ENCODE measurements at places on chromosomes 6 and 20.
A peak's percentile ranks its signal among the peaks of the same experiment; 100 is the strongest.

DNA sequence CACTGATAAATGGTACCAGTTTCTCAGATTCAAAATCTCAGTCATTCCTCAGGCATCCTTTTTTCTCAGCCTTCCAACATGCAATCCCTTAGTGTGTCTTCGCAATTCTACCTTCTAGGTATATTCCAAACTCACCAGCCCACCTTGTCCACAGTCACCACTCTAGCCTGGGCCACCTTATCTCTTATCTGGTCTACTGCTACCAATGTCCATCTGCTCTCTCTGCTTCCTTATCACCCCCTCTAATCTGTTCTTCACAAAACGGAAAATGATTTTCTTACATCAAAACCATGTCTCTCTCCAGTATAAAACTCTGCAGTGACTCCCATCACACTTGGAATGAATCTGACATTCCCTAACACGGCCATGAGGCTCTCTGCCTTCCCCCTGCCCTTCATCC, 91.9 kb downstream of the PREP start:
- DNase-seq = no peak

DNA sequence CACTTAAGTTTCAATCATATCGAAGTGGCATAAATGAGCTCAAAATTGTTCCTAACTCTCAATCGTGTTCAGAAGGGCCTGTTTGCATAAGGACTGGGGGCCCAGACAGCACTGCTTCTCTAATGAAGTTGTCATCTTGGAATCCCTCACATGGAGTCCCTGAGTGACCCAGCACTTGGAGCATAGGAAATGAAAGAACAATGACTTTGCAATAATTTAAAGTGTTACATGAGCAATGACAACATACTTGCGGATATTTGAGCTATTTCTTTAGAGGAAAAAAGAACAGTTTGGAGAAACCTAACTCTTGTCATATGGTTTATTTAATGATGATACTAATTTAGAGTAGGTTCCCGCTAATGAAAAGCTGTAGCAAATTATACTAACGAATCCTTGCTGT, 239.9 kb downstream of the TSHZ2 start:
- DNase-seq = no peak

GRCh38 chr6:18386298-18386976, 713 bp upstream of the RNF144B start:
- no peak for DNase-seq

DNA sequence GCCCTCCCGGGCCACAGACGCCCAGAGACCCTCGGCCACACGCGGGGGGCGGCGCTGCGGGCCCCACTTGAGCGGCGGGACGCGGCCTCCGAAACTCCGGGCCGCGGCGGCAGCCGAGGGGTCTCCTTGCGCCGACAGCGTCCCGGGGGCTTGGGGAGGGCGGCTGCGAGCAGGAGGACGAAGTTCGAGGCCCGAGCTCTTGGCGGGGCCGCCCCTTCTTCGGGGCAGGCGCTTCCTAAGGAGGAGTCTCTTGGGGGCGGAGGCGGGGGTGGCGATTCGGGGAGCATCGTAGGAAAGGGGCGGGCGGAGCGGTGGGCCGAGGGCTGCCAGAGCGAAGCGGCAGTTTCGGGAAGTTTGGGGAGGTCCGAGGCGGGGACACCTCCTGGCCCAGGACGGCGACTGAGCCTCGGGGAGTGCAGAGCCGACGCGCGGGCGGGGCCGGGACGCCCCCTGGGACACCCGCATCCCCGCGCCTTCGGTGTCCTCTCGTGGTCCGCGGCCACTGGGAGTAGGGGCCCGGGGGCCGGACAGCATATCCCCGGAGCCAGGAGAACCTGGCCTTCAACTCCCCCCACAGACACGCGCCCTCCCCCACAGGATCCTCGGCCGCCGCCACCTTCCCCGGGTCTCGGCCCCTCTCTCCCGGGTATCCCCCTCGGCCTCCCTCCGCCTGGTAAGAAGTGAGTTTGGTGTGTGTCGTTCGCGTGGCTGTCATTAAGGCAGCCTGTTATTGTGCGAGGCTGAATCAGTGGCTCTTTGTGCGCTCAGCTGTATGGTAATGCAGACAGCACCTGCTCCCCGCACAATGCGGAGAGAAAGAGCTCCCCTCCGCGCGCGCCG, 613 bp upstream of the DLL1 start:
- DNase-seq = peak; percentile 39

DNA sequence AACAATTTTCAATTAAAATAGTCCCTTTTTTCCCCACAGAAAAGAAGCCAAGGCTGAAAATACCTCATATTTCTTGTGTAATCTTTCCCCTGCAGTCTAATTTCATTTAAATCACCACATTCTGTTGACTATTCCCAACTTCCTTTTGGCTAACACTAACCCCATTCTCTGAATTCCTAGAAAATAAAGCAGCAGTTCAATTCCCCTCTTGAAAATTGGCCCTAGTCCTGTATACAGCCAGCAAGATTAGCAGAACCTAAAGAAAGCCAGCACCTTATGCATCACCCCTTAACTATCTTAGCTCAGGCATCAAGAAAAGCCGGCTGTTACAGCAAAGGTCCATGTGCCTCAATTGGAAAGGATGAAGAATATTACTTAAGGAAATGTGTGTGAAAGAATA, 69.7 kb downstream of the MDN1 start:
- DNase-seq = no peak

GRCh38 chr6:21173031-21173430, 420.5 kb upstream of the SOX4 start:
- no peak for DNase-seq

DNA sequence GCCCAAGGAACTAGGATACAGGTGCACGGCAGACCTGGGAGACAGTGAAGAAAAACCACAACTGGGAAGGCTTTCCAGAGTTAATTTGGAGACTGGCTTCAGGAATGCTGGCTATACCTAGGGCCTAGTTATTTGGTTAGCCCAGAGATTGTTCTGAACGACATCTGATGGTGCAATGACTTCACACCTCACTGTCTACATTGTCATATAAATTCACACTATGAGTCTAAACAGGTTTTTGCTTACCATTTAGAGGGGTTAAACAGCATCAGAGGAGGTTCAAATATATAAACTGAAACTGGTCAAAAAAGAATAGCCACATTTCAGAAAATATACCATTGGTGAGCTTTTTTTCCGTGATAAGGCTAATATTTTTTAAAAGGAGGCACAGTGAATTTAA, 16.7 kb downstream of the UBE2V1 start:
- no peak for DNase-seq

DNA sequence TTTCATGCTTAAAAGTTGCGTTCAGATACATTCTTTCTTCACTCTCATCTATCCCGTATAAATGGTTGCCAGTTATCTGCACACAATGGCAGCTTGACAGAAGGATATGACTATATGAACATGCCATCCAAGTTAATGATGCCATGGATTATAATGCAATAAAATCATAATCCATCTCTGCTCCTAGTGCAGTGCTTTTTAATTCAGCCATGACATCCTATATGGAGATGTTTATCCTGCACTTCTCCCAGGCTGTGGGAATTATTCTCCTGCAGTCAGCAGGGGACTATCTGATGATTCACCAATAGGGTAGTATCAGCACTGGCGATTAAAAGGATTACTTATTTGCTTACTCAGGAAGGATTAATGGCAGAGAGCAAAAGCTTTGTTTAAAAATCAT, 273.8 kb downstream of the SAMD5 start:
- peak; percentile 41 for DNase-seq

DNA sequence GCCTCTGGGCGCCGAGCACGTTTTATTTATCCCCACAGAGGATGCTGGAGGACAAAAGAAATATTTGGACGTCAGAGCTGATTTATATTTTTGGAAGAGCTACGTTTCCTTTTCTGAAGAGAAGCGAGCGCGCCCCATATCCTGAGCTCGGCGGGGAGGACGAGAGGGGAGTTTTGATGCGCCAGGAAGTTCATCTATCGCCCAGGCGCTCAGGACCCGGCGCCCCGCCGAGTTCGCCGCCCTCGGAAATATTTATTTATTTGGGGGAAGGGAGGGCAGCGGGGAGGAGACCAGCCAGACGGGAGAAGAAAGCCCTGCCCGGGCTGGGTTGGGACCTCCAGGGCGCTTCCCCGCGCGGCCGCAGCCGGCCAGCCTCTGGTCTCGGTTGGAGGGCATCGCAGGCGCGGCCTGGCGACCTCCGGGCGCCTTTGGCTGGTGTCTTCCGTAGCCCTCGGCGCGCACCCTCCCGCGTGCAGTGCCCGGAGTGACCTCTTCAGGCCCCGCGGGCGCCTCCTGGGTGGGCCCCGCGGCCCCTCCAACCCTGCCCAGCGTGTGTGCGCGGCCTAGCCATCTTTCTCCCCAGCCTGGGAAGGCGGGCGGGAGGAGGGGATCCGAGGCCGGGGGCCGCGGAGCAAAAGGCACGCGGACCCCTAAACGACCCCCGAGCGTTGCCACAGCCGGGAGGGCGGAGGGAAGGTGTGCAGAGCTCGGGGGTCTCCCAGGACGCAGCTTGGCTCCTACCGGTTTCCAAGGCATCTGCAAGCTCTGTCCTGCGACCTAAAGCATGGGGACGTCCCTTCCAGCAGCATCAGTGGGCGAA, 5.4 kb upstream of the FOXF2 start:
- DNase-seq = no peak

DNA sequence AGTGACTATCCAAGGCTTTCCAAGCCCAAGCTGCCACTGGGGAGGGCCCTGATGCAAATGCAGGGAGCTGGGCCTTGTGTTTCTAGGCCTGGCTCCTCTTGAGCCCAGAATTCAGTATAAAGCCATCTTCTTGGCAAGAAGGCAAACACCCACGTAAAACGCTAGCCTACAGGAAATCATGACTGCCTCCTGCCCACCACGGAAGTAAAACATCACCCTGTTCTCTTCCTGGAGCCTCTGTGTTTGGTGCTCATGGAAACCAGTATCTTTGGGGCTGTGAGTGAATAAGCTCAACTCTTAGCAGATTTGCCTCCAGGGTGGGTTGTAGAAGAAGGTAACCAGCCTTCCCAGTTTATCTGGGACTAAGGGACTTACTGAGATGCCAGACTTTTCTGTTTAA, 271.0 kb downstream of the ZNF217 start:
- no peak for DNase-seq

DNA sequence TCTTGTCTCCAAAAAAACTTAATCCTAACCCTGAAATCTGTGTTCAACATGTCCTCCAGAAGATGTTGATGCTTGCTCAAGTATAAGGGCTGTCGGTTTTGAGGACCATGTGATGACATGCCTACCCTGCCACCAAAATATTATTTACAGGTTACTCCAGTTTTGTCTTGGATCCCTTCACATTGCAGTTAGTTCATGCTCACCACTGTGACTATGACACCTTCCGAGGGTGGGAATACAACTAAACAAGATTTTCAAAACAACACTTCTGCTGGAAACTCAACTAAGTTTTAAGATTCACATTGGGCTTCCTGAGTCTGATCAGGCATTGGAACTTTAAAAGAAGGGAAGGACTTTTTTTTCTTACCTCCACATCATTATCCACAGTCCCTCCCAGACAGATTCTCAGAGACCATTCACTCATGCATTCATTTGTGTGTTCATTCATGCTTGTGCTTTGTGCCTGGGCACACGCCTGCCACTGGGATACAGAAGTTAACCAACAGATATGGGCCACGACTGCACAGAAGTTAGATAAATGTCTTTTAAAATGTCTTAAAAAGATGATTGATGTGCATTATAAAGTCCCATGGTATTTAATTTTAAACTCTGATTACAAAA, 118.7 kb upstream of the GJE1 start:
- DNase-seq = peak; percentile 50

DNA sequence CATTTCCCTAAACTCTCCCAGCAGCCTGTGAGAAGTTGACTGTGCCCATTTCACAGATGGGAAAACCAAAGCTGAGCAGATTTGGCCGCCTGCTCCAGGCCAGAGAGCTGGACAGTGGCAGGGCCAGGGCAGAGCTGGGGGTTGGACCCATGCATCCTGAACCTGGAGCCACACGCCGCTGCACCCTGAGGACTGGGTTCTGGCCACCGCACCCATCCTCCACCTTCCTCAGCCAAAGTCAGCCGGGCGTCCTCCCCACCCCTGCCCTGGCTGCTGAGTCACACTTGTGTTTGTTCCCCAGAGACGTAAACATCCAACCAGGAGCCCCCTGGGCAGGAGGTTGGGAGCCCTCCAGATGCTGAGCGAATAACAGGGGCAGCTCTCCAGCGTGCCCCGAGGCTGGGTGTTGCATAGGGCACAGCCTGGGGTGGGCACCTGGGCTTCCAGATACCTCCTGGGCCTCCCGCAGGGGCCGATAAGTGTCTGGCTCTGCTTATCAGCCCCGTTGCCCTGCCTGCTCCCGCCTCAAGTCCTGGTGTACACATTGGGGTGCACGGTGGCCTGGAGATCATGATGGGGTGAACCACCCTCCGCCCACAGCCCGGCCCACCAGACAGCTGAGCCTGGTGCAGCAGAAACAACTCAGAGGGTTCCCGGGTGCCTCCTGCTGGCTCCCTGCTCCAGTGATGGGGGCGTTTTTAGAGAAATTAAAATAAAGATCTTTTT, 23.8 kb downstream of the RBM38 start:
- DNase-seq = peak; percentile 52

DNA sequence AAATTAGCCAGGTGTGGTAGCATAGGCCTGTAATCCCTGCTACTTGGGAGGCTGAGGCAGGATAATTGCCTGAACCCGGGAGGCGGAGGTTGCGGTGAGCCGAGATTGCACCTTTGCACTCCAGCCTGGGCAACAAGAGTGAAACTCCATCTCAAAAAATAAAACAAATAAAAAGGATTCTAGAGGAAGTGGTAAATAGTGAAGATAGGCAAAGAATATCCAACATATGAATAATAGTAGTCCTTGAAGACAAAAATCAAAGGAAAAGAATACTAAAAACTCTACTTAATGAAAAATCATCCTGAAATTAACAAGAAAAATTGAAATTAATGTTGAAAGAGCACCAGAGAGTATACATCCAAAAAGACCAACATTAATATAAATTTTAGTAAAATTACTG, 67.0 kb upstream of the MRAP2 start:
- no peak for DNase-seq

DNA sequence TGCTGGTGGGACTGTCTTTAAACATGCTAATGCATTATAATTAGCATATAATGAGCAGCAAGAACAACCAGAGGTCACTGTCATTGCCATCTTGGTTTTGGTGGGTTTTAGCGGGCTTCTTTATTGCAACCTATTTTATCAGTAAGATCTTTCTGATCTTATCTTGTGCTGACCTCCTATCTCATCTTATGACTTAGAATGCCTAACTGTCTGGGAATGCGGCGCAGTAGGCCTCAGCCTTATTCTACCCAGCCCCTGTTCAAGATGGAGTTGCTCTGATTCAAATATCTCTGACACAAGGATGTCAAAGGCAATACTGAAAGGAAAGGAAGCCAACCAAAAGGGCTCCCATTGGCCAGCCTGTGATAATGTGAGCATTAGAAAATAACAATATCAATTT, 29.8 kb upstream of the SEC63 start:
- DNase-seq = no peak

GRCh38 chr6:116827561-116828240, 1.2 kb downstream of the GPRC6A start:
- no peak for DNase-seq

DNA sequence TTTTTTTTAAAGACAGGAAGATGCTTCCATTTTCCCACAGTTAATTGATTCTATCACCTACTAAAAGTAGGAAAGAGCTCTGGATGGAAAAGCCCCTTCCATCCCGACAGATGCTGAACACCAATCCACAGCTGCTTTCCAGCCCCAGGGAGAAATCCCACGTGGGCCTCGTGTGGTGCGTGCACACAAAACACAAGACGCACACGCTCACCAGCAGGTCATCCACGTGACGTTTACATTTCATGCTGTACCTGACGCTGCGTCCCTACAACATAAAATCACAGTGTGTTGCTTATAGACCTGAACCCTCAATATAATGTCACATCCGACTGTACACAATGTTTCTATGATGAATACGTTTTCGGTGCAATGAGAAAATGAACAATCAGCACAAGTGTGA, 50.2 kb upstream of the DACT2 start:
- no peak for DNase-seq

GRCh38 chr6:166942393-166943168, 13.8 kb downstream of the RNASET2 start:
- no peak for DNase-seq

Measured in ELR (cell line).